H1 (cell line): ENCODE measurements at places on chromosomes 4 and X. TPM values are rescaled to one million over a fixed set of nuclear protein-coding genes. Genes with fewer than 3 reads are reported as not detected.
A peak's percentile ranks its signal among the peaks of the same experiment; 100 is the strongest.

- no peaks in the 10 kb centered on the region for H3K36me3 ChIP-seq
- H3K27ac ChIP-seq = no peak overlapping the region
- DNase-seq = no peak
- H3K4me1 ChIP-seq = no peaks in the 10 kb centered on the region
- H3K4me3 ChIP-seq = no peak overlapping the region
These were observed 61.3 kb downstream of the HOPX start for GRCh38 chr4:56619816-56620215.

DNA sequence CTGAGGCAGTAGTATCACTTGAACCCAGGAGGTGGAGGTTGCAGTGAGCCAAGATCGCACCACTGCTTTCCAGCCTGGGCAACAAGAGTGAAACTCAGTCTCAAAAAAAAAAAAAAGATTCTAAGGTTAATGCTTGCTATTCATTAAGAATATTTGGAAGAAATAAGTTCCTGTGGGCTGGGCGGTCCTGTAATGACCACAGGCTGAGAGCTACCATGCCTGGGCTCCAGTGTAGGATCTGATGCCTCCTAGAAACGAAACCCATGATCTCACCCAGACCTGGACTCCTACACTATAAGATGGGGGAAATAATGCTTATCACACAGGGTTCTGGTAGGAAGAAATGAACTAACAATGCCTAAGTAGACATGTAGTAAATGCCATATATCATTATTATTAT is 17.8 kb downstream of the TMEM192 start:
- H3K27me3 ChIP-seq = no peaks in the 10 kb centered on the region
- H3K4me3 ChIP-seq = no peak overlapping the region
- H3K4me1 ChIP-seq = no peaks in the 10 kb centered on the region
- H3K27ac ChIP-seq = no peak overlapping the region
- no peak for DNase-seq

DNA sequence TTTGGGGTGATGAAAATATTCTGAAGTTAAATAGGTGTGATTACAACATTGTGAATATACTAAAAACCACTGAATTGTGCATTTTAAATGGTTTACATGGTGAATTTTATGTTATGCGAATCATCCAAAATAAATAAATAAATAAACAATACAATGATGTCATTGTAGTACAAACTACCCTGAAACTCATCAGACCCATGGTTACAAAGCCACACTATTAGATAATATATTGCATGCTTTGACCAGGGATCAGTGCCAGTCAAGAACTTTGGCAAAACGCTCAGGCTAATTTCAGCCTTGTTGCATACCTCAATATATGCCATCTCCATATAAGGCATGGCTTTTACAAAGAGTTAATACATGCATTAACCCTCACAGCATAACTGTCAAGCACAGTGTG is 45.5 kb upstream of the XIAP start:
- DNase-seq = no peak
- H3K4me3 ChIP-seq = no peak overlapping the region
- no peaks in the 10 kb centered on the region for H3K4me1 ChIP-seq
- no peaks in the 10 kb centered on the region for H3K36me3 ChIP-seq
- H3K27me3 ChIP-seq = no peaks in the 10 kb centered on the region

- H3K36me3 ChIP-seq = no peaks in the 10 kb centered on the region
- H3K4me1 ChIP-seq = no peaks in the 10 kb centered on the region; the same call in none of the 2 replicates
- H3K27ac ChIP-seq = no peak overlapping the region
- no peaks in the 10 kb centered on the region for H3K27me3 ChIP-seq
- DNase-seq = no peak
These were observed 179.9 kb downstream of the NHS start for GRCh38 chrX:17554914-17555313.

DNA sequence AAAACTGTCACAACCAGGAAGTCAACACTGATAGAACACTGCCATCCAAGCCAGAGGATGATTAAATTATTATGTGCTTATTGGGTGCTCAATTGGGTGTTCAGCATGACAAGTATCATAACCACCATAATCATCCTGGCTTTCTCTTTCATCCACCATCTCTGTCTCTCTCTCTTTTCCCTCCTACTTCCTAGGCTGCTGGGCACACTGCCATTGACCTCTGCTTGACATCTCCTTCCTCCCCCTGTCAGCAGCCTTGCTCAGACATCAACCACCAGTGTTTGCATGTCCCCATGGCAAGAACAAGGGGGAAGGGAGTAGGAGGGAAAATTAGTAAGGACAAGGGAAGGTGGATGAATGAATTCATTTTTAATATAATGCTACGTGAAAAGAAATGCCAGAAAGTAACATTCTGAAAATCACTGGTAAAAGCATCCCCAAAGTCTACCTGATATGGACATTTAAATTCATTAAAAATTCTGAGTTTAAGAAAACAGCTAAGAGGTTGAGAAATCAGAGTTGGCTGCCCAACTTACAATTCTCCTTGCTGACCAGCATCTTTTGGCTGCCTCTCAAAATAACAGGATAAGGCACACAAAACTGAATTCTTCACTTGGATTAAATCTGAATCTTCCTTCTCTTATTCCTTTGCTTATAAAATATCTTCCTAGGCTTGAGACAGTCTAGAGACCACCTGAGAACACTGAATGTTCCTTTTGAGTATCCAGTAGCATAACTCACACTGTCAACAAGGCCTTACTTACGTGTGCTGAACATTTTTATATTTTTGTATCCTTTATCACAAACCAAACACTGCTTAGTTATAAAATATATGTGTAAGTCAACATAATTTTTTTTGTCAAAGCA is 48.5 kb downstream of the SNCA start:
- no peaks in the 10 kb centered on the region for H3K36me3 ChIP-seq
- no peaks in the 10 kb centered on the region for H3K4me1 ChIP-seq
- DNase-seq = no peak
- no peak overlapping the region for H3K27ac ChIP-seq
- no peak overlapping the region for H3K4me3 ChIP-seq
- no peaks in the 10 kb centered on the region for H3K27me3 ChIP-seq

GRCh38 chr4:88697141-88697540 is 488 bp downstream of the NAP1L5 start:
- H3K36me3 ChIP-seq = no peaks in the 10 kb centered on the region
- no peaks in the 10 kb centered on the region for H3K27me3 ChIP-seq
- no peaks in the 10 kb centered on the region for H3K4me1 ChIP-seq
- no peak for DNase-seq
- no peak overlapping the region for H3K27ac ChIP-seq

DNA sequence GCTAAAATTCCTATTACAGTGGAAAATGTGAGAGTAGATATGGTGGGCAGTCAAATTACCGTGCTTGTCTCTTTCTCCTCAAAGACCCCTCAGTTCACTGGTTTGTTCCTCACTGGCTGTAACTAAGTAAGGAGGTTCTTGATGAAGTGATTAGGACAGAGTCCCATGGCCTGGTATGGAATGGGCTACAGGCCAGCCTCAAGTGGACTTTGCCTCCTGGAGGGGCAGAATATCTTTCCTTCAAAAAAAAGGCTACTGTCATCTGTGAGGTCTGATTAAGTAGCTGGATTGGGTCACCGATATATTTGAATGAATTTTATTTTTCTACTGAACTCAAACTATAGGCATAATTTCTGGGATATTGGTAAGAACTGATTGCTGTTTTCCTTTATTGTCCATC is 38.5 kb upstream of the TMEM164 start:
- H3K27ac ChIP-seq = no peak overlapping the region
- no peaks in the 10 kb centered on the region for H3K27me3 ChIP-seq
- H3K4me3 ChIP-seq = no peak overlapping the region
- no peaks in the 10 kb centered on the region for H3K36me3 ChIP-seq
- DNase-seq = no peak

DNA sequence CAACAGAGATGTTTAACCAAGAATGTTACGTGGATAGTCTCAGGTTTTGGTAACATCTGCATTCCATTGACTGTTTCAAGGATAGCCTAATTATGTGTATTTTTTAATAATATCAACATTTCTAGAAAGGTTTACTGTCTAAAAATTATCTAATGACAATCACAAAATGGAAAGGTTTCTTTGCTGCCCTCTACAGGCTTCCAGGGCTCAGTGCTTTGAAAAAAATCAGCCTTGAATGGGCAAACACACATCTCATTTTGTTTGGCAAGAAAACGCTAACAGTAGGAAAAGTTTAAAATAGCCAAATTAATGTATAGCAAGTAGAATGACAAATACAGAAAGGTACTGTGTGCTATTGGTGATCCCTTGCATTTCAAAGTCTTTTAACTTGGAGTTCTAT is 223.4 kb upstream of the PRPS2 start:
- H3K4me1 ChIP-seq = no peaks in the 10 kb centered on the region
- DNase-seq = no peak
- no peaks in the 10 kb centered on the region for H3K36me3 ChIP-seq
- no peaks in the 10 kb centered on the region for H3K27me3 ChIP-seq

DNA sequence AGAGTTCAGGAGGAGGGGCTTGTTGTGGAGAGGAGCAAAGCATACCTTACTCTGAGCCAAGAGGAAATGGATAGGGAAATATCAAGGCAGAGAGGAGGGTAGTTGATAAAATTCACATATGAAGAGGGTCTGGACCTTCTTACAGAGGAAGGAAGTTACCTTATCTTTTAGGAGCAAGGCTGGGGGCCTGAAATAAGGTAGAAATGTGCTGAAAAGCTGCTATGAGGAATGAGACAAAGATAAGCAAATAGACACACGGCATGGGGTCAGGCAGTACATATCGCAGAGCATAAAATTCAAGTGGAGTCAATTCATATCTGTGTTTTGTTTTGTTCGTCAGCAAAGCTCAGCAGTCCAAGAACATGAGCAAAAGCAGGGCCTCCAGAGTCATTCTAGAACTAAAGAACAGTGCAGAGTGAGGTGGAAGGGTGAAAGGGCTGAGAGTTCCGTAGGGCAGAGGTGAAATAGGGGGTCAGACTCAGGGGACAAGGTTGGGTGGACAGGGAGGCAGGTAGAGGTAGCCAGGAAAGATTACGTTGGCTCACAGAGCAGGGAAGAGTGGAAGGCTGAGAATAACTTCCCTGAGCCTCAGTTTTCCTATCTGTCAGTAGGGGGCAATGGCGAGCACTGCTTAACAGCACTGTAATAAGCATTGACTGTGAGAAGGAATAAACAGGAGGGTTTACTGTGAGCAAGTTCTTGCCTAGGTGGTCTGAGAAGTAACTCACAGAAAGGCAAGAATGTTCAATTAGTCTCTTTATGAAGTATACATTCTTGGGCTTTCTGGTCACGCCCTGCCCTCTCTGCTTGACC is 9.2 kb downstream of the VSIG4 start:
- no peaks in the 10 kb centered on the region for H3K36me3 ChIP-seq
- H3K4me3 ChIP-seq = no peak overlapping the region
- H3K4me1 ChIP-seq = no peaks in the 10 kb centered on the region
- DNase-seq = no peak

GRCh38 chr4:6283282-6283681 is 13.6 kb downstream of the WFS1 start:
- peaks cover 2% of the 10 kb centered on the region; the same call in 1 of the 2 replicates for H3K36me3 ChIP-seq
- H3K27me3 ChIP-seq = no peaks in the 10 kb centered on the region
- DNase-seq = no peak

DNA sequence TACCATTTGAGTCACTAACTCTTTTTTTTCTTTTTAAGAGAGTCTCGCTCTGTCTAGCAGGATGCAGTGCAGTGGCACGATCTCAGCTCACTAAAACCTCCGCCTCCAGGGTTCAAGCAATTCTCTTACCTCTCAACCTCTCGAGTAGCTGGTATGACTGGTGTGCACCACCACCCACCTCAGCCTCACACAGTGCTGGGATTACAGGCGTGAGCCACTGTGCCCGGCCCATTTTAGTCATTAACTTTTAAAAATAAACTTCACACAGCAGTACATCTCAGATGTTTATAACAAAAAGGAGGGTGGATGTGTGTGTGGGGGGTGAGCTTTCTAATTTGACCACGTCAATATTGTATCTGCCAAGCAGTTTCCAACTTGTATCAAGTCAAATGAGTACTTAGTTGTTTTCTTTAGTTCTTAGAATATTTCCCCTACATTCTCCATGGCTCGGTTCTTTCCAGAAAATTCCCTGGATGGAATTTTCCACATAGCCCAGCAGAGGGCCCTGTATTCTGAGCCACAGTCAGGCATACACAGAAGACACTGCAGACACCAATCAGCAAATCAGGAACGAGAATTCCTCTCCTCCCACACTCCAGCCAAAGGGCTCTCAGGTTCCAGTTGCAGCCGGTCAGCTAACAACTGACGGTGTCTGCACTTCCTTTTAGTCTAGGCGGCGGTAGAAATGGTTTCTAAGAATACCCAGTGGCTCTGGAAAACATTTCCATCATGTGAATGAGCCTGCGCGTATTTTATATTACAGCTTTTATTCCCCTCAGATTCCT is 20.1 kb upstream of the ARAF start:
- no peaks in the 10 kb centered on the region for H3K27me3 ChIP-seq
- no peak overlapping the region for H3K4me3 ChIP-seq
- no peaks in the 10 kb centered on the region for H3K36me3 ChIP-seq
- DNase-seq = peak; percentile 45
- H3K27ac ChIP-seq = no peak overlapping the region

GRCh38 chr4:4994312-4995097 is 24.8 kb downstream of the CYTL1 start:
- H3K27me3 ChIP-seq = no peaks in the 10 kb centered on the region
- H3K36me3 ChIP-seq = no peaks in the 10 kb centered on the region
- H3K27ac ChIP-seq = no peak overlapping the region
- H3K4me1 ChIP-seq = peaks cover 3% of the 10 kb centered on the region

DNA sequence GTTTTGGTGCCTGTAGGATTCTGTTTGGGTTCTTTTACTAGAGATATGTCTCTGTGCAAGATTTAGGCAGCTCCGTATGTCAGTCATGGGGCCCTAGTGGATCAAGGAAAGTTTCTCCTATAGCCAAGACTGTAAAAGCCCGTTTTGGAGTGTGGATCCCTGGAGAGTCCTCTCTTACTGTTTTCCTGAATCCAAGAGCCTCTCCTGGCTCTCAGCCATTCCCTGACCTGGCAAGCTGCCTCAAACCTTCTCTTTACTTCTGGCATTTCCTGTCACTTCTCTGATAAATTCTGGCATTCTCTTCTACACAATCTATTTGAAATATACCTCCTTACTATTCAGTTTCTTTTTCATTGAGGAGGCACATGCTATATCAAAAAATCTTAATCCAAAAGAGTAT is 41.4 kb downstream of the DCAF12L2 start:
- no peaks in the 10 kb centered on the region for H3K27me3 ChIP-seq
- no peaks in the 10 kb centered on the region for H3K4me1 ChIP-seq
- H3K4me3 ChIP-seq = no peak overlapping the region
- no peak for DNase-seq
- H3K36me3 ChIP-seq = no peaks in the 10 kb centered on the region

DNA sequence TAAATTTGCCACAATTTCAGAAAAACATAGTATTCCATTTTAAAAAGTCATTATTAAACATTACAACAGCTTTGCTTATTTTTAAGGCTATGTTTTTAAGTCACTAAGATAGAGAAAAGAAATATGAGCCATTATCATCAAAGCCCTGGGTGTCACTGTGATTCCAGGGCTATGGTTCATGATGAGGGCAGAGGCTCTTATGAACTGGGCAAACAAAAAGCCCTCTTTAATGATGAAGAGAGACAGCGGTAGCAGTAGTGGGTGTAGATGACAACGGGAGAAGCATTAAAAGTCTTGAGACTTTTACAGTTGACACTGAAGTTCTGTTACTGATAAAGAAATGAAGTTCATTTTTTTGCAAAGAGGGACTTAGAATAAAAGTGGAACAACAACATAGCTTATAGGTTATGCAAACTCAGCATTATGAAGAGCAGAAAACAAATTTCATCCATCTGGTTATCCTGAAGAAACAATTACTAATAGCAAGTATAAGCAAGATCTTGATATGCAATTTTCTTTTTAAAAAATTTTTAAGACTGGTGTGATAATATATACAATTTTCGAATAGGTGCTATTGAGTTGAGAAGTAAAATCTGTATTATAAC is 202.7 kb upstream of the ETNPPL start:
- H3K36me3 ChIP-seq = no peaks in the 10 kb centered on the region
- DNase-seq = no peak
- no peak overlapping the region for H3K4me3 ChIP-seq
- H3K4me1 ChIP-seq = 0 out of 2 replicates have a peak, but pooled peaks cover 2% of the 10 kb centered on the region
- no peaks in the 10 kb centered on the region for H3K27me3 ChIP-seq

GABRQ gene
- total RNA-seq = 8.6 and 9.6 TPM in 2 replicates

KLHL4 gene
- total RNA-seq = 16.0 and 16.9 TPM in 2 replicates

BBS12 gene
- total RNA-seq = 2.6 TPM in 2 replicates

FATE1 gene
- not detected in 2 replicates for total RNA-seq
